ENCODE measurements at places on chromosomes 12 and 14.

GRCh38 chr12:70197345-70197744 lies 45.9 kb upstream of the CNOT2 start:
- no peak for DNase-seq

DNA sequence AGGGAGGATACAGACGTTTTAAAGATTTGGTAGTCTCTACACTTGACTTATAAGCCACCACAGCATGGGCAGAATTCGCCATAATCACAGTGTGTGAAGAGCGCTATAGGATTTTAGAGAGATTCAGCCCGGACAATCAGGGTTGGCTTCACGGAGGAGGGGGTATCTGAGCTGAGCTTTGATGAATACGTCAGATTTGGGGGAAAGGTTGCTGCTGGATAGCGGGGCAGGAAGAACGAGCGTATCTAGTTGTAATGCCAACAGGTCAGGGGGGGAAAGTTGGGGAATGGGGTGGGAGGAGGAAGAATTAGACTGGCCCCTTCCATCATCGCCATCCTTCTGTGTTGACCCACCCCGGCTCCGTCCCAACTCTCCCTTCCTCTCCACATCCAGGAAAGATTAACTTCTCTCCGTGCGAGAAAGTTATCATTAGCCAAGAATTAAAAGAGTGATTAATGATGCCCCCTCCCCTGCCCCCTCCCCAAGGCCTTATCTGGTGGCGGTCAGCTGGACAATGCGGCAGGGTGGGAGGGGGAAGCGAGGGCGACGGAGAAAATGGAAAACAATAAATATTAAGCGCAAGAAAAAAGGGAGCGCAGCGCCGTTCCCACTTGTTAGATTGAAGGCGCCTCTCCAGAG lies 13.5 kb upstream of the GPATCH2L start:
- no peak for DNase-seq

DNA sequence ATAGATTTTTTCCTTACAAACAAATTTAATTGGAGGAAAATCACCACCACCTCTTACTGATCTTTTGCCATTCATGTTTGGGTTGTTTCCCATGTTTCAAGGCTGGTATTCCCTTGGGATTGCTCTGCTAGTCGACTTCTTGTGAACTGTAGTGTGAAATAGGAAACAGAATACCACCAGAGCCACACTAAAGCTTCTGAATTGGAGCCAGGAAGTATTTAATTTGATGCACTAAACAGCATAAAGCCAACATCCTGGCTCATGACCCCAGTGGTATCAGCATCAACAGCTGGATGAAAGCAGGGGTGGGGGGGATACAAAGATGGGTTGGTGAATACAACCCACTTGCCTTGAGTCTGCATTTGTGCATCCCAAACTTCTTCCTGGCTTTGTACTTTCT lies 127.5 kb downstream of the TBC1D30 start:
- no peak for DNase-seq

GRCh38 chr14:34038358-34039057 lies 87.6 kb upstream of the EGLN3 start:
- no peak for DNase-seq

DNA sequence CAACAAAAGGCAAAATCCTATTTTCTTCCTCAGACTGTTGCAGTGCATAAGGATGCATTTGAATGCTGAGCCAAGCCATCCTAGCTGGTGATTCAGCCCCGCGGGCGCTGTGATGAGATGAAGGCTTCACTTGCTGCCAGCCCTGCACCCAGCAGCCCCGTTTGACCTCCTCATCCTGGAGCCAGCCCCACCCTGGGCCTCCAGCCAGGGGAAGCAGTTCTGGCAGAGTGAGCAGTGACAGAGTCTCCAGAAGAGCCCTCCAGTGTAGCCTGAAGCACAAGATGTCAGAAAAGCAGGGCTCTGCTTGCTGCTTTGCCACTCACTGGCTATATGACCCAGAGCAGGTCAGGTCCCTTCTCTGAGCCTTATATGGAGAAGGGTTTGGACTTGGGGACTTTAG lies 96.2 kb upstream of the HSPB8 start:
- no peak for DNase-seq

DNA sequence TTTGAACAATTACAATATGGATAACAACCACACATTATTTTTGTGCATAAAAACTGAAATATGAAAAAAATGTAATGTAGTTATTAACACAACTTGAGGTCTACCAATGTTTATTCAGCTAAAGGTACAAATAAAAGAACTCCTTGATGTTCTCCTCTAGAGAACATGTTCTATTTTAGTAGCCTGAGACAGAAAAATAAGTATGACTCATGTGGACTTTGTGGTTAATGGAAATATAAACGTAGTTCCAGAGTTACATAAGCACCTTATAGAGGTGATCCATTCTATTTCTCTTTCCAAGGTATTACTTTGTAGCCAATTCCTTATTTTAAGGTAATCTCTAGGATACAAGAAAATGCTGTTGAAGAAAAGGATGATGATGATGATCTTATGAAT lies 25.7 kb downstream of the ALKBH1 start:
- no peak for DNase-seq

- DNase-seq: no peak
These were observed 20.7 kb downstream of the XRCC3 start for GRCh38 chr14:103694572-103695026.

DNA sequence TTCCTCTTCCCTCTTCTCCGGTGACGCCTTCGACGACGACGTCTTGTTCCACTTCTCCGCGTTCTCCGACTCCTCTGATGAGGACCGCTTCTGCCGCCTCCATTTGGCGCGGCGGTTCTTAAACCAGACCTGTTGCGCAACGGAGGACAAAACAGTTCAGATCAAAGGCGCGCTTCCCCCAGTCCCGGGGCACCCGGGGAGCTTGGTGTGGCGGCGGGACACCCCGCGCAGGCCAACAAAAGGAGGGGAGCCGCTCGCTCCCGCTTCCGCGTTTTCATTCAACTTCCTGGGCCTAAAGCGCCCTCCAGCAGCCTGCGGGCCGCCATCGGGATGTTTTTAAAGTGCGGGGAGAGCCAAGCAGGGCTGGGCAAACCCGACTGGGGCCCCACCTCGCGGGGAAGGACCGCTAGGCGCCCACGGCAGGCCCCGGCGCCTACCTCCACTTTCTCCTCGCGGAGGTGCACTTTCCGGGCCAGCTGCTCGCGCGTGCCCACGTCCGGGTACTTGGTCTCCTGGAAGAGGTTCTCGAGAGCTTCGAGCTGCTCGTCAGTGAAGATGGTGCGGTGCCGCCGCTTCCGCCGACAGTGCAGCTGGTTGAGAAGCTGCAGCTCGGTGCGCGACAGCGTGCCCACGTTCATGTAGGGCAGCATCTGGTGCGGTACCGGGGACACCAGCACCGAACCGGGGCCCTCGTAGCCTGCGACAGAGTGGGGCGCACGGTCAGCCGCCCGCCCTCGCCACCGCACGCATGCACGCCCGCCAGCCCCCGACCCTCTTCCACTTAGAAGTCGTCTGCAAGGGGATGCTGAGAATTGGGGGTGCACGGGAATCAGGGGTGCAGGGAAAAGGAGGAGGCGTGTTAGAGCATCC lies 1.2 kb downstream of the GSC start:
- no peak for DNase-seq

DNA sequence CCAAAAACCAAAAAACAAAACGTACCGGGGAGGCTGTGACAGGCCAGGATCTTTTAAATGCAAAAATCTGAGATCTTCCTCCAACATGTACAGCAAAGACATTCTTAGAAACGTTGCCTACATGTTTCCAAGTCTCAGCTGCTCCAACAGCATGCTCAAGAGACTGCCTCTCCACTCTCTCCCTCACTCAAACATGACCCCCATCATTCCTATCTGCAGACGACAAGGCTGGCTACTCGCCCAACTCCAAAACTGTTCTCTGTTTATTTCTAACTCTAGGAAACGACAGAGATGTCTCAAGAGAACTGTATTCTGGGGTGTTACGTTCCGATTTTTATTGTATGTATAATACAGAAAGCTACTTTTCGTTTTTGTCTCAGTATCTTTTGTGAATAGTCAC lies 57.5 kb upstream of the TMCC3 start:
- DNase-seq: no peak

- DNase-seq: no peak
These were observed 40.6 kb downstream of the FNTB start for GRCh38 chr14:65027127-65027799.

DNA sequence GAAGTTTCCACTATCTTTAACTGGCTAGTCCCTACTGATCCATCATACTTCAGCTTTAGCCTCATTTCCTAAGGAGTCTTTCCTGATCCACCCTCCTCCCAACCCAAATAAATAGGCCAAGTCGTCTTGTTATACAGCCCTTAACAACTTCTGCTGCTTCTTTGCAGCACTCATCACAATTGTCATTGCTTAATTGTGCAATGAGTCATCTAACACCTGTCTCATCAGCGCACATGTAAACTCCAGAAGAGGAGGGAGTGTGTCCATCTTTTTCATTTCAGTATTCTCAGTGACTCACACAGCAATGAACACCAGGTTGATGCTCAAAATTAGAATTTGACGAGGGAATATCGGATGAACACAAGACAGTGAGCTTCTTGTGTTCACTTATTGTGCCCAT lies 87.3 kb downstream of the SUDS3 start:
- no peak for DNase-seq

DNA sequence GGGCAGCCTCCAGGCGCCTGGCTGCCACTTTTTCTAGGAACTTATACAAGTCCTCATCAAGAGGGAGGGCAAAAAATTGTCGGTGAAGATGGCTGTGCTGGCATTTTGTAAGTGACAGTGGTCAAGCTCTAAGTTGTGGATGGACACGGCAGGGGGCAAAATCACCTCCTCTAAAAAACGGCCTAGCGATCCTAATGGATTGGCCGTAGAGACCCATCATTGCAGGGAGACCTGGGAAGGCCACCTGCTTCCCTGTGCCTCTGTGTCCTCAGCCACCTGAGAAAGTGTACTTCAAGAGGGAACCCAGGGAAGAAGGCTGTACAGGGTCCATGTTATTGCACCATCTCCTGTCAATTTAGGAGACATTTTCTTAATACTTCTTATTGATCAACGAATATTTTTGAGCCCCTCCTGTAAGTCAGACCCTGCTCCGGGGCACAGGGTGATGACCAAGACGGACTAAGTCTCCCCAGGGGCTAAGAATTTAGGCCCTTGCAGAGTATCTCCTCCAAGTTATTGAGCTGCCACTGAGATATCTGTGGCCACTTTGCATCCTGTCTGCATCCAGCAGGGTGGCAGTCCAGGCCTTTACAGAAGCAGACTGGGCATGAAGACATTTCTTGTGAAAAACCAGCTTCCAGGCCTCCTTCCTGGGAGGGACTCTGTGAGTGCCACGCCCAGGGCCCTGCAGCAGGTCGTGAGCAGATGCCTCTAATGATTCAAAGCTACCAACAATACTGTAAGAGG lies 40.5 kb downstream of the PSMA6 start:
- no peak for DNase-seq

GRCh38 chr12:56631790-56632700 lies 1.9 kb upstream of the BAZ2A start:
- DNase-seq: no peak

DNA sequence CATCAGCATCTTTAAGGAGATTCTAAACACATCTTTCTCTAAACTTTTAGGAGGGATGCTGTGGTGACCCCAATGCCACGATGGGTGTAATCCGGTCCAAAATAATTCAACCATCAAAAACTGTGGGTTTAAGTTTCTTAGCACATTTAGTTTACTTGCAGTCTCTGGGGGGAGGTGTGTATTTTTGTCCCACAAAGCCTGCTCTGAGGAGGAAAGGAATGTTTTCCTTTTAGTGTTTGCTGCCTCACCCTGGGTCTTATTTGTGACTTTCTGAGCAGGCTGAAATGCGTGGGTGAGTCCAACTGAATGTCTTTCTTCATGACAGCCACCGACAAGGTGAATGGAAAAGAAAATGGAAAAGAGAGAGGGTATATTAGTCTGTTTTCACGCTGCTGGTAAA lies 1324.7 kb downstream of the AACS start:
- no peak for DNase-seq

GRCh38 chr12:108752387-108752786 lies 21.1 kb upstream of the CORO1C start:
- DNase-seq: no peak

All from cortex of kidney (tissue), 1 donor.